NCI-H1105 (cell line): ENCODE measurements at places on chromosomes 12 and 14.

- DNase-seq, result no peak
Measured at GRCh38 chr12:44589697-44590096, 286.4 kb downstream of the NELL2 start.

DNA sequence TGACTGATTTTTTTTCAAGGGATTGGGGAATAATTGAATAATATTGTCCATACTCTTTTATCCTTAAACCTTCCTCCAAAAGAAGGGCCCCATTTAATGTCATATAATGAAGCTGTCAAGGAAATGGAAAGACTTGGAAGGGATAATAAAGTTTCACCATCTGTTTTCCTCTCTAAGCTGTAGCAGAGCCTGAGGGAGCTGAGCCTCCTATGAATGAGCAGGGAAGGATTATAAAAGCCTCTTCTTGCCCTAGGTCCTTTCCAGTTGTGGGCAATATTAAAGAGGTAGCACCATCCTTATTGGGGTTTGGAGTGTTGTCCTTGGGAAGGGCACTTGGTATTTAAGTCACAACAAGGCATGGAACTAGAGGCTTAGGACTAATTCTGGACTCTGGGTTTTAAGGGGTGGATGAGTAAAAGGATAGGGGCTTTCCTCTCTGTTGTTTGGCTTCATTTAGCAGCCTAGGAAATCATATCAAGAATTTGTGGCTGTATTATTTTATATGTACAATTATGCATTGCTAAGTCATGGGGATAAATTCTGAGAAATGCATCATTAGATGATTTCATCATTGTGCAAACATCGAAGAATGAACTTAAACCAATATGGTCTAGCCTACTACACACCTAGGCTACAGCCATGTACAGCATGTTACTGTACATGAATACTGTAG is 408.5 kb upstream of the DCN start:
- no peak for DNase-seq

- DNase-seq, result no peak
Measured at GRCh38 chr14:105163040-105163742, 5.4 kb downstream of the JAG2 start.

DNA sequence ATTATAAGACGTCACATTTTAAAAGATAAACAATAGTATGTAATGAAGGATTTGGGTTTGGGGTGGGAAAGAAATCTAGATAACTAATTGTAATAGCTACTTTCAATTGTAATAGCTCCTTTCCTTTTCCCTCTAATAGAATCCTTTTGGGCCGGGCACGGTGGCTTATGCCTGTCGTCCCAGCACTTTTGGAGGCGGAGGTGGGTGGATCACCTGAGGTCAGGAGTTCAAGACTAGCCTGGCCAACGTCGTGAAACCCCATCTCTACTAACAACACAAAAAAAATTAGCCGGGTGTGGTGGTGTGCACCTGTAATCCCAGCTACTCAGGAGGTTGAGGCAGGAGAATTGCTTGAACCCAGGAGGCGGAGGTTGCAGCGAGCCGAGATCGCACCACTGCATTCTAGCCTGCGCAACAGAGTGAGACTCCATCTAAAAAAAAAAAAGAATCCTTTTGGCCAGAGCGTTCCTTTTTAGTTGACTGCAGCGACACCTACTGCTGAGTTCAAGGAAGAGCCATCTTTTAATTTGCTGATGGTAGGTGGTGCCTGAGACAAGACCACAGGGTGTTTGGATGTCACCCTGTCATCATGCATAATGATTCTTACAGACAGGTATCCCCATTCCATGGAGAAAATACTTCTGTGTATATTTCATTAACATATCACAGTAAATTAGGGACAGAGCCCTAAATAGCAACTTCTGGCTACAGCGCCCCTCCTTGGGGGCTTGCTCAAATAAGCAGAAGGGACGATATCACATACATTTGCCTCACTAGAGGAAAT is 79.5 kb downstream of the ARMH4 start:
- DNase-seq, result peak; percentile 21

GRCh38 chr14:68379510-68380328 is 413.1 kb downstream of the ZFP36L1 start:
- no peak for DNase-seq

GRCh38 chr12:31687101-31687527 is 27.6 kb downstream of the ETFBKMT start:
- no peak for DNase-seq

- DNase-seq, result peak; percentile 60
Measured at GRCh38 chr12:109875572-109876131, 4.7 kb downstream of the GLTP start.

- DNase-seq, result peak; percentile 69
Measured at GRCh38 chr14:20630340-20631022, 11.0 kb downstream of the OR6S1 start.

DNA sequence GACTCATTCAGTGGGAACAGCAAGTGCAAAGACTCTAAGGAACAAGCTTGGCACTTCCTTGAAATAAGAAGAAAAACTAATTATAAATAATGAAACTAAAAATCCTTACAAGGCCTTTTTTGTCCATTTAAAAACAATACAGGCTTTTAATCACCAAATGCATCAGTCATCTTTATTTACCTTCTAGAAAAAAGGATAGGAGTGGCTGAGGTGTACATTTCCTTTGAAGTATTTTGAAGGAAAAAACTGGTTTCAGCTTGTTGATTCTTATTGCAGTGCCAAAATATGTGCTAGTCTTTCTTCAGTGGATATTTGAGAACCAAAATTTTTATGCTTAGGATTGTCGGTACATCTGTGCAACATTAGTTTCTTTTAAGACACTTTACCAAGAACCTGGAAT is 29.8 kb downstream of the MED21 start:
- DNase-seq, result no peak

DNA sequence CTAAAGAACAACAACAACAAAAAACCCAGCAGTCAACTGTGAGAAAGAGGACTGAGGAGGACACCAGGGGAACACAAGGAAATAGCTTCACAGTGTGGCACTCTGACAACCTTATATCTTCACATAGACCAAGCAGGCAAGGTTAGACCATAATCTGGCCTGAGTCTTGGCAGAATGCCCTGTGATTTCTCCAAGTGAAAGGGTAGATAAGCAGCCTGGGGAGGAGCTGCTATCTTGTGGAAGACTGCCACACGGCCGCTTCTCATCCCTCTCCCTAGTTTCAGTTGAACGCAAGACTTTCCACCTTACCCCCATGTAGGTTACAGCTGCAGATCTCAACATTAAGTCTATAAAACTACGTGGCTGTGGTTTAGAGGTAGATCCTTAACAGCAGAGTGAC is 3.7 kb downstream of the SLC25A21 start:
- DNase-seq, result no peak

GRCh38 chr14:29810682-29811081 is 117.0 kb downstream of the PRKD1 start:
- peak; percentile 89 for DNase-seq

DNA sequence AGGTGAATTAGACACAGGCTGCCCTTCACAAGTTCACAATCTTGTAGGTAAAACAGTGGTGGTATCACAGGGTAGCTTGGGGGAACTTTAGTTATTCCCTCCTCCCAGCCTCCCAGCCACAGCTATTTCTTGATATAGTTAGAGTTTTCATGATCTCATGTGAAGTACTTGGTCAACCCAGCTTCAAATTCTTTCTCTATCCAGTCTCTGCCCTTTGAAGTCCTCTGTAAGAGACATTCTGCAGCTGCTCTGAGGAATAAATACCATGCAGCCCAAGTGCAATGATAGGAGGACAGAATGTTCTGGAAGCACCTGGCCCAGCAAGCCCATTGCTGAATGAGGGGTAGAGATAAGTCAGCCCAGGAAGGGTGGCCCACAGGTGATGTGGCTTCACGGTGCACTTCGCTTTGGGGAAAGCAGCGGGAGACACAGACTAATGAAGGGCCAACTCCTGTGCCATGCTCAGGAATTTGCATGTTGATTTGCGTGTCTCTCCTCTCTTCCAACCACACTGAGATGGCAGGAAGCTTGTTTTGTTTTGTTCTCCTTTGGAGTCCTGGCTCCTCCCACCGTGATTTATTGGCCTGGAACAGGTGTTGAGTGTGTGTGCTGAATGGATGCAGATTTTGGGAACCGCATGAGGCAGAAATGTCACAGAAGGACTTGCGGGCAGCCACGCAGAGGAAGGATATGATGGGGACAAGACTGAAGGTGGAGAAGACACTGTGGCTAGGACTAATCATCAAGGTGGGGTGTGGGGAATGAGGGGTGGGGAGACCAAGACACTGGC is 8.0 kb upstream of the TXNRD1 start:
- no peak for DNase-seq

DNA sequence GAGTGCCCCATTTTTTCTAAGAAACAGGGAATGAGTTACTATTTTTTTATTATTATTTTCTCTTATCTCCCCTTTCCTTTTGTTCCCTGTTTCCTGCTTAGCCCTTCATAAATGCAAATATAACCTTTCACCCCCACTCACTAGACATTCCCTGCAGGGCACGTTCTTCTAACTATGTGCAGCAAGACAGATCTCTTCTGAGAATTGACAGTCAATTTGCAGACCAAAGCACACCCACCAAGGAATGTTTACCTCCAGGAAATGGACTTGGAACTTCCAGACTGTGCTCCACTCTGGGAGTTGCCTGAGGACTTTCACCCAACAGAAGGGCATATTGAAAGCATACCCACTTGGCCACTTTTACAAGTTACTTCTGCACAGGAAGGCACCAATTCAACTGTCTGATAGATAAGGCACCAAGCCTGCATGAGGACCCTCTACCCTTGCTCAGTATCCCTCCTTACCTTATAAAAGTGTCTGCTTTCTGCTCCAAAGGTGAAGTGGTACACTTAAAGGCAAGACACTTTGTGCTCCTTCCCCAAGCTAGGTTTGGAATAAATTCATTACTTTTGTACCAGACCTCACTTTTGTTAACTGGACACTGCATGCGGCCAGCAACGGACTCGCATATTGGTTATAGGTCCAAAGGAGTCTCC is 6.5 kb downstream of the TAS2R19 start:
- no peak for DNase-seq

DNA sequence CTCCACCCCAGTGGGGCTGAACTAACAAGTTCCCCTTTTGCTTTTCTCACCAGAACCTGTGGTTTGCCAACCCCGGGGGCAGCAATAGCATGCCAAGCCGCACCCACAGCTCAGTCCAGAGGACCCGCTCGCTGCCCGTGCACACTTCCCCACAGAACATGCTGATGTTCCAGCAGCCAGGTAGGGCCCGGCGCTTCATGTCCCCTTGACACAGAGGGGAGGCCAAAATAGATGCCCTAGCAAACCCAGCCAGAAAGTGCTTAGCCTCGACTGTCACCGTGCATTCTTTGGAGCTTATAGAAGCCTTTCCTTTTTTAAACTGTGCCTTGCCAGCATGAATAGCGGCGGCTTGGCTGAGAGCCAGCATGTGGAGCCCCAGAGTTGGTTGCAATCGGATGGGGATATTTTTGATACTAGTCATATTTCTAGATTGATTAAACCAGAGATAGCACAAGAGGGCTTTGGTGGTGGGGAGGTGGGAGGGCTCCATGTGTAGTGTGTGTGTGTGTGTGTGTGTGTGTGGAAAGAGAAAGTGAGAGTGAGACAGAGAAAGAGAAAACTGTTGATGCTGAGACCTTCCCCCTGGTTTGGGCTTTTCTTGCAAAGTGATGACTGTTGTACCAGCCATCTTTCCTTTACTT is 126.1 kb downstream of the GCH1 start:
- DNase-seq, result peak; percentile 20

GRCh38 chr14:95268350-95268749 is 51.4 kb downstream of the CLMN start:
- DNase-seq, result no peak

GRCh38 chr14:93064411-93065271 is 51.1 kb downstream of the ITPK1 start:
- no peak for DNase-seq

- DNase-seq, result peak; percentile 95
Measured at GRCh38 chr12:1318327-1319031, 275.9 kb downstream of the FBXL14 start.

DNA sequence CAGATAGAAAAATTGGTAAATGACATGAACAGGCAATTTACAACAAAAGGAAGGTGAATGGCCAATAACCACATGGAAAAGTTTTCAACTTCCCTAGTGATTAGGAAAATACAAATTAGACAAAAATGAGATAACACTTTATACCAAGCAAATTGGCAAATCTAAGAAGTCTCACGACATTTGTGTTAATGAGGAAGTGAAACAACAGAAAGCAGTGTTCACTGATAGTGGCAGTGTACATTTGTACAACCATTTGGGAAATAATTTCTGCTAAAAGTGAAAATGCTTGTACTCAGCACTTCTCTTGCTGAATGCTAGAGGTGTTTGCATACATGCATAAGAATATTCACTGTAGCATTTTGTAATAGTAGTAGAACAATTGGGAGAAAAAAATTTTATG is 126.6 kb downstream of the LLPH start:
- DNase-seq, result no peak

DNA sequence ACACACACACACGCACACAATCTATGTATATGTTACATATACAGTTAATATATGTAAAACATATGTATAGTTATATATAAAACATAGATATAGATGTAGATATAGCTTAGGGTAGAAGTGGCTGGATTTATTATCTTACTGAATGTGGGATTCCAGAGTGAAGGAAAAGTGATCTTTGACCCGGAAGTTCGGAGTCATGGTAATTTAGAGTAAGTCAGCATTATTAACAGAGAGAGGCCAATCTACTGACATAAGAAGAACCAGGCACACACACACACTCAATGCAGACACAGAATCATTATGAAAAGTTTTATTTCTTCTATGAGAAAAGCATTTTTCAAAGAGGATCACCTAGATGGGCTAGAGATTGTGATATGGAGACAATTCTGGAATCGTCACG is 384.2 kb upstream of the NOVA1 start:
- no peak for DNase-seq

DNA sequence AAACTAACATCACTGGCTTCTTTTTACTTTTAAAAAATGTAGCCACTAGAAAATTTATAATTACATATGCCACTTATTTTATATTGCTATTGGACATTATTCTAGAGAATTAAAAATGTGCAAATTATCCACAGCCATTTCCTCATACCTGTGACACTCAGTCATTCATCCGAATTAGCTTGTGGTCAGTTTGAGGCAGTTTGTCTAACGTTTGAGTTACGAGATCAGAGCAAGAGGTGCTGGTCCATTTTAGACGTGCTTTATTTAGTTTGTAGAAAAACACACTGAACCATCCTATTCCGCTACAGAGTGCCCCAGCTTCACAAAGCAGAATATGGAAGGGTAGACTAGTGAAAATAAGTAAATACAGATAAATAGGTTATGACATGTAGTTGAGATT is 513.0 kb downstream of the NRXN3 start:
- no peak for DNase-seq

GRCh38 chr12:89160716-89161123 is 191.6 kb downstream of the DUSP6 start:
- DNase-seq, result no peak

- DNase-seq, result no peak
Measured at GRCh38 chr14:88551980-88552431, 2.8 kb downstream of the PTPN21 start.

GRCh38 chr14:69539631-69540410 is 34.9 kb downstream of the CCDC177 start:
- DNase-seq, result no peak

- DNase-seq, result no peak
Measured at GRCh38 chr14:82009076-82009475, 475.4 kb upstream of the SEL1L start.

- DNase-seq, result no peak
Measured at GRCh38 chr14:91681118-91681517, 50.8 kb downstream of the CATSPERB start.
